Activated CD8-positive, alpha-beta memory T cell treated with anti-CD3 and anti-CD28 coated beads for 36 hours (primary cell): ENCODE measurements at places on chromosomes 3 and 15. TPM values are rescaled to one million over a fixed set of nuclear protein-coding genes. Genes with fewer than 3 reads are reported as not detected.

The ARPP19 gene
- 199 TPM for total RNA-seq

The RASGRP1 gene
- total RNA-seq: 64.2 TPM

The RPP25 gene
- 9.5 TPM for total RNA-seq

The HCN4 gene
- not detected for total RNA-seq

The SH3GL3 gene
- not detected for total RNA-seq

The CD96 gene
- total RNA-seq: 68.3 TPM

The PRR20G gene
- total RNA-seq: not detected
